ENCODE measurements at places on chromosomes 6 and 20. TPM values are rescaled to one million over a fixed set of nuclear protein-coding genes. Genes with fewer than 3 reads are reported as not detected.

The KIF25 gene
- total RNA-seq = not detected

The UBD gene
- not detected for total RNA-seq

The TSPO2 gene
- not detected for total RNA-seq

The TNFRSF6B gene
- total RNA-seq = 0.36 TPM

The SPAG4 gene
- total RNA-seq = 4.7 TPM

The OPRM1 gene
- total RNA-seq = not detected

DNA sequence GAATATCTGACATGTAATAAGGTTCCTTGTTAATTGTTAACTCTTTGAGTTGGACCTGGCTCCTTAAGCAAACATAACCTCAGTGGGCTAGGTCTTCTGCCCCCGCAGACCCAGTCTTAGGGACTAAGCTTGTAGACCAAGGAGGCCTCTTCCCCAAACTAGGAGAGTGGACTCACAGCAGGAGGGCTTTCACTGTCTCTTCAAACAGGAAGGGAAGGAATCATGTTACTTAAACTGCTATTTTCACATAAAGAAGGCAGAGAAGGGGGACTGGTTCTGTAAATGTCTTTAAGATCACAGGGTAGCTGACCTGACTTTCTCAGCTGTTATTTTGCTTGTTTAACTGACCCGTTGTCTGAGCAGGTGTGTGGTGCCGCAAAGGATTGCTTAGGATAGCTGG, 34.9 kb upstream of the PRDM1 start:
- DNase-seq = no peak

GRCh38 chr20:32982617-32983458, 21.4 kb downstream of the SUN5 start:
- DNase-seq = no peak

DNA sequence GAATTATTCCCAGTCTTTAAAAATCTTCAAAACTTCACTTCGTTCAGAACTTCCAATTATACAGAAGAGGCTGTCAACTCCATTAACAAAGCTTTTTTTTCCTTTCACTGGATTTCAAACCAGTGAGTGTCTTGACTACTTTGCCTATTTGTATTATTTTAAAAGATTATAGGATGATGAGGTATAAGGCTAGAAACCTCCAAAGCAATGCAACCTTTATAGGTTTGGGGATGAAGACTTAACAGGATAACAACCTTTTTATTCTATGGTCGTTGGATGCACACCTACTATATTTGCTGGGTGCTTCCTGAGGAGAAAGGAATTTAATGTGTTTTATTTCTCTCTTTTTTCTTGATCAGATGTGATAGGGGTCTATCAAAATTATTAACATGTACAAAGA, 1.9 kb upstream of the OVOL2 start:
- DNase-seq = no peak

- no peak for DNase-seq
Observed at GRCh38 chr6:10269814-10270472, 144.9 kb downstream of the TFAP2A start.

- peak; percentile 63 for DNase-seq
Observed at GRCh38 chr6:148827416-148828045, 80.7 kb downstream of the UST start.

DNA sequence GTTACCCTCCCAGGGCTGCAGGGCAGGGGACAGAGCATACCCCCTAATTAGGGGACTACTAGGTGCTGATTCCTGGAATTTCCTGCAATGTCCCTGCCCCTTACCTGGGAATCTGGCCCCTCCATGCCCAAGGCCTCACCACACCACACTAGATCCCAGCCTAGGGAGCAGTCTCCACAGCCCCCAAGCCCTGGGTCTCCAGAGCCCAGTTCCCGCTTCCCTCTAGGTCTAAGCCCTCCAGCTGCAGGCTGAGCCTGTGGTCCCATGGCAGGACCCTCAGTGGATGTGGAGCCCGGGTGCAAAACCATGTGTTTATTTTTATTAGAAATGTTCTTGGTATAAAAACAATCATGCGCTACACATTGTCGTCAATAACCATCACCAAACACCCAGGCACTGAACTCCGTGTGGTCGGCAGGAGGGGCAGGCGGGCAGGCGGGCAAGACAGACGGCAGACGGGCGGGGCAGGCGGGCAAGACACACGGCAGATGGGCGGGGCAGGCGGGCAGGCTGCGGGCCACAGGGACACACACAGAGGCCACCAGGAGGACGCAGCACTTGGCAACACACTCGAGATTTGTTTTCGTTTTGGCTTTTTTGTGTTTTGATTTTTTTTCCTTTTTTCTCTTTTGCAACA, 124.2 kb downstream of the GRM4 start:
- DNase-seq = no peak

- DNase-seq = no peak
Observed at GRCh38 chr6:6251555-6252280, 68.7 kb downstream of the F13A1 start.

DNA sequence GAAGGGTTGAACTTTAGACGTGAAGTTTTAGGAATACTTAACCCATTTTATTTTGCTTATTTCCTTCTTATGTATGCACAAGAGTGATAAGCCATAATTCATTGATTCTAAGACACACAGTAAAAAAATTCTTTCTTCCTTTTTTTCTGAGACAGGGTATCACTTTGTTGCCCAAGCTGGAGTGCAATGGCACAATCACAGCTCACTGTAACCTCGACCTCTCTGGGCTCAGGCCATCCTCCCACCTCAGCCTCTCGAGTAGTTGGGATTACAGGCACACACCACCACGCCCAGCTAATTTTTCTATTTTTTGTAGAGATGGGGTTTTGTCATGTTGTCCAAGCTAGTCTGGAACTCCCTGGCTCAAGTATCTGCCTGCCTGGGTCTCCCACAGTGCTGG, 116.6 kb upstream of the RNF24 start:
- no peak for DNase-seq

GRCh38 chr6:134172706-134173365, 120.4 kb upstream of the SLC2A12 start:
- DNase-seq = peak; percentile 46

DNA sequence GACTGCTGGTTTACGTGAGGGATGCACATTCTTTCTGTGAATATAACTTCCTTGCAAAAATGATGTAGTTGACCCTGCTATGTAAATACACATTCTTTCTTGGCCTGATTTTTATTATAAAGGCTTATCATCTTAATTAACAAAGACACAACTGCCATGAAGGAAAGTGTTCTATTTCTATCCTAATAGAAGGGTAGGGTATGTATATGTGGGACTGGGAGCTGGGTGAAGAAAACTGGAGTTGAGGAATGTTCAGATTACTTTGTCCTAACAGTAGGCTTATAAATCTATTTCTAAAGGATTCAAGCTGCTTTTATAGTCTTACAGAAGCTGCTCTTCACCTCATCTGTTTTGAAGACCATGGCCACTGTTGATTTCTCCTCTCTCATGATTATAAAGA, 76.5 kb upstream of the RGS17 start:
- DNase-seq = no peak

GRCh38 chr6:117303323-117303722, 38.0 kb downstream of the VGLL2 start:
- no peak for DNase-seq

- peak; percentile 53 for DNase-seq
Observed at GRCh38 chr6:53679446-53679933, 13.9 kb upstream of the KLHL31 start.

GRCh38 chr20:21109144-21109543, 3.0 kb upstream of the LINC00237 start:
- no peak for DNase-seq
